Stimulated activated CD4-positive, alpha-beta T cell treated with anti-CD3 and anti-CD28 coated beads, TNF-alpha, amount 100 ng/mL, for 1 hour (primary cell): ENCODE measurements at places on chromosomes 1 and 21.

DNA sequence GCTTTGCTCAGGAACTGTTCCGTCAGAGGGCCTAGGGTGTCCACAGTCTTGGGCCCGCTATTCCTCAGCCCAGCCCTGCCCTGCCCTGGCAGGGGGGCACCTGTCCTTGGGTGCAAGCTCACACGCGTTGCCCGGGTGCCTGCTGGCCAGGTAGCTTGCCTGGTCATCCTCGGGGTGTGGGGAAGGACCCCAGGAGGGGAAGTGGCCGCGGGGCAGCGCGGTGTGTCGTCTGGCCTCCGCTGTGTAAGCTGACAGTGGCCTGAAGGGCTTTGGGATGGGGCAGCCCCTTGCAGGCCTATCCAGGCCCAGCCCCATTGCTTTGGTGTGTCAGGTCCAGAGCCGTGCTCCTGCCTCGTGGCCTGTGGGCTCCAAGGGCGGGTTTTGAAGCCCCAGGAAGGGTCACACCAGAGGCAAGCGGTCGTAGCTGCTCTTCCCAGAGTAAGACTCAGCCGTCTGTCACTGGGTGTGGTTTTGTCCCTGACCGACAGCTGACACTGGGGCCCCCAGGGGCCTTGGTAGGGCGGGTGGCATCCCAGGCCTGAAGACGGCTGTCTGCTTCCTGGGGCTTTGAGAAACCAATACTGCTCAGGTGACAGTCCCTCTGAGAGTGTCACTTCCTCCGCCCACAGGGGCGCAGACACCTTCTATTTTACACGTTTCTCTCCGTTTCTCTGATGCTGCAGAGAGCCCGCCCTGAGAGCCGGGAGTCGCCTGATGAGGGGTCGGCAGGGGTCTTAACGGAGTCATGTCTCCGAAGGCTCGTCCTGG is 72.1 kb downstream of the SKI start:
- DNase-seq: peak; percentile 58

DNA sequence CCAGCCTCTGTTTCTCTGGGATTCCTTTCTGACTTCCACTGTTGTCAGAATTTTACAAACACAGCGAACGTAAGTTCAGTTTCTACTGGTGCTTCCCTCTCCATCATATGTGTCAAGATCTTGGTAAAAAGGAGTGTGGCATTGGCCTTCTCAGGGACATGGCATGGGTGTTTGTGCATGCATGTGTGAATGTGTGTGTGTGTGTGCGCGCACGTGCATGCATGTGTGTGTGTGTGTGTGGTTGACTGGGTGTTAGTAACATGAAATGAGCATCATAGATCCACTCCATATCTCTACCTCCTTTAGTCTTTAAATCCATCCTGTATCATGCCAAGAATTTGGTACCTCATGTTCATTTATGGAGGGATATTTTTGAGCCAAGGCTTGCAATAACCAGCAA is 411.3 kb downstream of the NPHP4 start:
- no peak for DNase-seq

- DNase-seq: peak; percentile 75
These were observed at the start of gene IQCC for GRCh38 chr1:32205401-32206370. Gene IQCC, plus strand, starts transcription at chr1:32205671. Its CDS starts 11 bp downstream, at chr1:32205682.

GRCh38 chr1:184708084-184708676 is 46.5 kb downstream of the EDEM3 start:
- DNase-seq: no peak

- DNase-seq: no peak
These were observed 39.0 kb upstream of the ARHGEF16 start for GRCh38 chr1:3415260-3416090.
